ENCODE measurements at places on chromosomes 12 and 14.

- DNase-seq: no peak
Measured at GRCh38 chr12:52975204-52975603, 26.3 kb downstream of the KRT18 start.

DNA sequence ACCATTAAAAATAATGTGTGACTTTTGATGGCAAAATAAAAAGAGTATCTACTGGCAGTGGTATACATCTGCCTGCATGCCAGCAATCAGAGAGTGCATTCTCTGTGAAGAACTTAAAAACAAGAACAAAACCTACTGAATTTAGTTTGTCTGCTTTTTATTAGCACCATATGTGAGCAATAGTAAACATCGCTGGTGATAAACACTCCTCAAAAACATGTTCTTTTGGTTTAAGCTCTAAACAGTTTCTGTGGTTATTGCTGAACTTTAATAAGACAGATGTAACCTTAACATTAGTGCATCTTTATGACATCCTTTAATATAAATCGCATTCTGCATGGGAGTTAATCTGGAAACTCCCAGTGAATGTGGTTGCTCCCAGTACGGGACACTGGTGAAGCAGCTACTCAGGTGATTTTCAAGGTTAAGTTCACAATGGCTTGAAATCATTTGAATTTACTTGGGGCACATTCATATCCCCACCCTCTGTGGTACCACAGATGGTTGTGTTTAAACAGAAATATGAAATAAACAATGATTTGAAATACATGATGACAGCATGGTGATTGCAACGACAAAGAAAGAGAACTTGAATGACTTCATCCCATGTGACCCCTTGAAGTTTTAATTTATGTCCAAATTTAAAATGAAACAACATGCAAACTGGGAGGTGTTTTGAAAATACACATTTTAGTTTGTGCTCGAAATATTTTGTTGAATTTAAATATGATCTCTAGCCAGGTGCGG lies 285.9 kb downstream of the FOXN3 start:
- no peak for DNase-seq

DNA sequence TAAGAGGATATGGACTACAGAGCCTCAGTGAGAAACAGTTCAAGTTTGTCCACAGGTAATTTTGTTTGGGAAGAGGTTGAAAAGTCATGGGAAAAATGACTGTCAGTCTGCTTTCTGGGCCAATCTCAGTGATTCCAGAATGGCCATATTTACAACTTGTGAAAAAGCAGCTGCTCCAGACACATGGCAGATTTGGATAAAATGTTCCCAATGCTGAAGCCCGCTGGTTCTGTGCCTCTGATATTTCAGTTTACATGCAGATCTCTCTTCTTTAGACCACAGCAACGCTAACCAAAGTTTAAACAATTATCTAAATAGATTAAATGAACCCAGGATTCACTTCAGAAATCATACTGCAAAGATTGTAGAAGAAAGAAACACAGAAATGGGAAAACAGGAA lies 222.8 kb downstream of the SOX5 start:
- DNase-seq: no peak

- DNase-seq: no peak
Measured at GRCh38 chr12:102144221-102144620, 24.2 kb downstream of the PARPBP start.

GRCh38 chr12:96743606-96744005 lies 163.5 kb upstream of the NEDD1 start:
- DNase-seq: no peak

DNA sequence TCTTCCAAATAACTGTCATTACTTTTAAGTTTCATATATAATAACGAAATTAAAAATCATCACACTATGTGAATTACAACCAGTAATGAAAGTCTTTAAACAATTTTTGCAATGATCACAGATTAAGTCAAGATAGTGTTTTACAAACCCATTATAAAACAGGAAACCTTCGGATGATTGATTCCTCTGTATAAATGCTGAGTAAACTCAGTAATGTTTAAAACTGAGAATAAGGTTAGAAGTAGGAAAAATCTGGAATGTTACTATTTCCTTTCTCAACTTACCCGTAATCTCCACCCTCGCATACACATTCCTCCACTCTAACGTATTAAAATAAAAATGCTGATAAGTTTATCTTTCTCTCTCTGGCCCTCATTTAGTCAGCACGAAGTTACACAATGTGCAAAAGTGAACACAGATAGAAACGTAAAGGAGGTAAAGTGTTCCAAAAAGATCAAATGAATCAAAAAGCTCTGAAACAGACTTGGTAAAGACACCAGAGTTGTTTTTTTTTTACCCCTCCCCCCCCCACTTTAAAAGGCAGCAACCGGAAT lies 1.6 kb downstream of the ZFC3H1 start:
- DNase-seq: no peak

- peak; percentile 87 for DNase-seq
Measured at GRCh38 chr14:89417091-89417464, at the start of gene FOXN3. FOXN3 (minus strand) TSS chr14:89417233; CDS start chr14:89412476, 4,757 bp downstream.
